NCI-H1417 (cell line): ENCODE measurements at places on chromosomes 11 and 22.
A peak's percentile ranks its signal among the peaks of the same experiment; 100 is the strongest.

DNA sequence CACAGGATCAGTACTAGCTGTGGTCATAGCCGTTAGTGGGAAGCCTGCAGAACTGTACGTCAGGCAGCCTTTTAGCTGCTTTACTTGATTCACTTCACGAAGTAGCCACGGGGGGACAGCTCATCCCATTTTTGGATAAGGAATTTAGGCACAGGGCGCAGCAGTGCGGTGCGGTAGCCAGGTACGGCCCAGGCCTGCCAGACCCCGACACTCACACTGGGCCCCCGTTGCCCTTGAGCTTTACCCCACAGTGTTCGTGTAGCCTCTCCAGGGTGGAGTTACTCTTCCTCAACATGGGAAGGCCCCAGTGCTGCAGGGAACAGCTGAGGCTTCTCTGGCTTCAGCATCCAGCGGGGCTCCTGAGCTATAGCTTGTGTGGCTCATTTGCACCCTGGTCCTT lies 59.4 kb downstream of the SBF1 start:
- DNase-seq = no peak

GRCh38 chr22:45510376-45511232 lies 7.9 kb downstream of the FBLN1 start:
- DNase-seq = no peak

- peak; percentile 54 for DNase-seq
Measured at GRCh38 chr11:124172101-124172500, 11.0 kb upstream of the OR10D3 start.

DNA sequence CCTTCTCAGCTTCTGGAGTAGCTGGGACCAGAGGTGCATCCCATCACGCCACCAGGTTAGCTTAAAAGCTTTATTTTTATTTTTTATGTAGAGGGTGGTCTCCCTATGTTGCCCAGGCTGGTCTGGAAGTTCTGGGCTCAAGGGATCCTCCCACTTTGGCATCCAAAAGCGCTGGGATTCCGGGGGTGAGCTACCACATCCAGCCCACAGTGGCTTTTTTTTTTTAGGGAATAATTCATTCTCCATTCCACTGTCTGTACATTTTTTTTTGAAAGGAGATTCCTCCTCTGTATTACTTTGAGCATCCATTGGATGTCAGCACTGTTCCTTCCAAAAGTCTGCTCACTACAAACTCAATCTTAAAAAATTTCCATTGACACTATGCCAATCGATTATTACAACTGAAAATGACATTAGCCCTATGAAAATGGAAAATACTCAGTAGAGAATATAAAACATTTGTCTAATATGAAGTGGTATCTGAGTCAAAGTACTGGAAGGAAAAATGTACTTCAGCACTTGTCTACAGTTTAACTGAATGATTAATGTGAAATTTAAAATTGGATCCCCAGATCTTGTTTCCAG lies 1.3 kb upstream of the LPXN start:
- DNase-seq = no peak

DNA sequence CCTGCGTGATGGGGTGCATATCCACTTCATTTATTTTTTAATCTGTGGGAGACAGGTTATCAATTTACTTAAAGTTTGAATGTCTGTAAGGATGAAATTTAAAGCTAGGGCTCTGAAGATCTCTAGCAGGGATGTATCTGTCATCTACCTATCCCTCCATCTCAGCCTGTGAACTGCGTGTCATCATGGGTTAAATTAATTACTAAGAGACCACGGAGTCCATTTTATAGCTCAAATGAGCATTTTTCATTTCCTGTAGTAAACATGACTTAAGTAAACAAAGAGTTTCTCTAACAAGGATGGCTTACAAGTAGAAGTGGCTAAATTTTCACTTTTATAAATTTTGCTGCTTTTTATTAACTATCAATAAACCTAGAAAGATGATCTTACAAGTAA lies 2.9 kb upstream of the GLB1L3 start:
- DNase-seq = no peak
